T-cell (primary cell): ENCODE measurements at places on chromosomes 1 and 21. TPM values are rescaled to one million over a fixed set of nuclear protein-coding genes. Genes with fewer than 3 reads are reported as not detected.

DNA sequence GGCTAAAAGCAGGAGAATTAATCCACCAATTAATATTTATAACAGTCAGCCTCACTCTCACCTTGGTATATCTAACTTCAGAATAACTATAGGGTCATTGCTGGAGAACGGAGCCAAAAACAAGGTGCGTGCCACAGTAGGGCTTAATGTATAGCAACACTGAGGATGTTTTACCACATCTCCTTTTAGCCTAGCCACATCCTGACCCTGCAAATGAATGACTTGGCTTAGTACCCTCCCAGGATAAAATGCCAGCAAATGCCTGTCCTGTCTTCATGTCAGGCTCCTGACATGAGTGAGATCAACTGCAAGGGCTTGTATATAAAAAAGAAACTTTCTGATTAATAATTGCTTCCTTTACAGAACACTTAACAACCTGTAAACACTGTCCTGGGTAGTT is 2.7 kb upstream of the CDC42BPA start:
- DNase-seq = no peak

DNA sequence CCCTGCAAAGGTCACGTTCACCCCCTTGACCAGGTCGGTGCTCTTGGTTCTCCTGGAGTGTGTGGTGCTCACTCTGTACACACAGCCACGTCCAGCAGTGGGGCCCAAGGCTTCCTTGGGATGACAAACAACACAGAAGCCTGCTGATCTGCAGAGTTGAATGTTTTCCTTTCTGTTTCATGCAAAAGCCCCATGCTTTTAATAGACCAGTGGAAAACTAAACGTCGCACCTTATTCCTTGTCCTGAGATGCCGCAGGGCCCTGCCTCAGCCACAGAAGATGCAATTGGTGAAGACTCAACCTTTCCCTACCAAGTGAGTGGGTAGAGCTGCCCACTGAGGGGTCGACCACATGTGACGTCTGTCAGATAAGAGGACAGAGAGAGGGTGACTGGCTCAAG is 5.8 kb upstream of the PDPN start:
- DNase-seq = no peak

- DNase-seq = no peak
Measured at GRCh38 chr1:236753516-236753915, 41.6 kb upstream of the MTR start.

Gene FCRL1
- 11.9 TPM for total RNA-seq

DNA sequence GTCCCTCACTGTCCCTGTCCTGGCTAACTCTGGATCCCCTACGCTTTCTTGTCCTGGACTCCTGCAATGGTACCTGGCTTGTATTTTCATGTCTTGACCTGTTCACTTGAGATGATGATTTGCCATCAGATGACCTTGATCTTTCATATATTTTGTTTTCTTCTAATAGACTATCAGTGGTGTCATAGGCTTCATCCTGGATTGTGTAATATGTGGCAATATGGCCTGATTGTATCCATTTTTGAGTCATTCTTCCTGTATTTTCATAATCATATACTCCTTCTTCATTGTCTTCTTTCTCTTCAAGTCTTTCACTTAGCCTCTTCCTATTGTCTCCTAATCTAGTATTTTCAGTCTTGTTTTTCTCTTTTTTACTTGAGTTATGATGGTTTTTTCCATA is 11.1 kb downstream of the FLG start:
- no peak for DNase-seq

GRCh38 chr21:45087022-45087823 is 12.8 kb downstream of the ADARB1 start:
- no peak for DNase-seq

- peak; percentile 46 for DNase-seq
Measured at GRCh38 chr1:112674440-112674985, at the start of gene MOV10. MOV10 (plus strand) TSS chr1:112674659; CDS start chr1:112674913, 254 bp downstream.

GRCh38 chr1:36096500-36097432 is 8.1 kb downstream of the ADPRS start:
- DNase-seq = no peak

GRCh38 chr1:153548722-153549688 is at the start of gene S100A3:
S100A3 (minus strand) TSS chr1:153549258; CDS start chr1:153548485, 773 bp downstream.
- DNase-seq = no peak

- no peak for DNase-seq
Measured at GRCh38 chr1:5722635-5723164, 269.5 kb downstream of the NPHP4 start.

GRCh38 chr21:42763581-42764442 is 110.4 kb downstream of the PDE9A start:
- no peak for DNase-seq

DNA sequence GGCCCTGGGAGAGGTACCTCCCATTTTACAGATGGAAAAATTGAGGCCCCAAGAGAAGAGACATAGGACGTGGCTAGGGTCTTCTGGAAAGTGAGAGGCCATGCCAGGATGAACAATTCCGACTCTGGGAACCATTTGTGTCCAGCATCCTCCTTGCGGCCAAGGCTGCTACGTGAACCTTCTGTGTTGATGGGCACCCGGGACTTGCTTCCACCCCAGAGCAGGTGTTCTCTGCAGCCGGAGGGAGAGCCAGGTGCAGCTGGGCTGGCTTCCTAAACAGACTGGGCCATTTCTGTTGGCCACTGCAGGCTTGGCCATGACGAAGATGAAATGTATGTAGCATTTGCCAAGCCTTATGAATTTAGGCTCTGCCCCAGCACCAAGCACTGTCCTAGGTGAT is 118.9 kb downstream of the PRDM2 start:
- no peak for DNase-seq

- no peak for DNase-seq
Measured at GRCh38 chr1:157101149-157101548, 1.5 kb upstream of the ETV3L start.

Gene PRAMEF10
- total RNA-seq = not detected

Gene PPM1J
- 0.77 TPM for total RNA-seq

GRCh38 chr1:180213401-180214170 is 16.5 kb upstream of the LHX4 start:
- peak; percentile 24 for DNase-seq

DNA sequence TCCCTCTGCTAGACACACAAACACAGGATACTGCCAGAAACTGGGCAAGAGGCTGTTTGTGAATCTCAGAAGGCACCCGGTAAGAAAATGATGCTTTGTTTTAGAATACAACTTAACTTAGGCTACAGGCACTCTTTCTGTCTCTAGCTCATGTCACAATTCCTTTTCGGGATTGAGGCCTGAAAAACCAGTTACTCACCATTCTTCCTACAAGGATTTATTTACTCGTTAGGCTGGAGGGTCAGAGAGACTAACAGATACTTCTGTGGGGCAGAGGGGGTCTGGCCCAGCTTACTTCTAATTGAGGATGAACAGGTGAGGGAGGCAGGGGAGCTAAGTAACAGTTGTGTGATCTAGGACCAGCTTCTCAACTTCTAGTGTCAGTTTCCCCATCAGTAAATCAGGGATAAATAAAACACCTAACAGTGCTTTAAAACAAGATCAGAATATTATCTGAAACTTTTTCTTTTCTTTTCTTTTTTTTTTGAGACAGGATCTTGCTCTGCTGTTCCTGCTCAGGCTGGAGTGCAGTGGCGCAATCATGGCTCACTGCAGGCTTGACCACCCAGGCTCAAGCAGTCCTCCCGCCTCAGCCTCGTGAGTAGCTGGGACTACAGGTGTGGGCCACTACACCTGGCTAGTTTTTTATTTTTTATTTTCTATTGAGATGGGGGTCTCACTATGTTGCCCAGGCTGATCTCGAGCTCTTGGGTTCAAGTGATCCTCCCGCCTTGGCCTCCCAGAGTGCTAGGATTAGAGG is 31.9 kb downstream of the NFYC start:
- no peak for DNase-seq

- DNase-seq = no peak
Measured at GRCh38 chr1:6384962-6385361, 8.6 kb downstream of the ACOT7 start.

GRCh38 chr1:172909606-172910326 is 141.0 kb downstream of the TNFSF18 start:
- no peak for DNase-seq

Gene CFHR1
- total RNA-seq = 1.3 TPM

GRCh38 chr21:14548779-14549178 is 2.7 kb upstream of the SAMSN1 start:
- no peak for DNase-seq

Gene KRTAP12-1
- total RNA-seq = not detected

DNA sequence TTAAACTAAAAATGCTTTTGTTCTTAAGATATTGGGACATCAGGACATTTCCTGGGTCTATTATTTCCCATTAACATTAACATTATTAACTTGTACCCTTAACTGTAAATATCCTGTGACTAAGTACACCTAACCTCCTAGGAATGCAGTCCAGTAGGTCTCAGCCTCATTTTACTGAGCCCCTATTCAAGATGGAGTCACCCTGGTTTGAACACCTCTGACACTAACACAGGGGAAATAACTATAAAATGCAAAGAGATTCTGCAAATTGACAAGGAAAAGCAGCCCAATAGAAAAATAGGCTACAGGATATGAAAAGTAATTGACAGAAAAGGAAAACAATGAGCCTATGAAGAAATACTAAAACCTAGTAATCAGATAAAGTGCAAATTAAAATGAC is 11.6 kb upstream of the NCMAP start:
- DNase-seq = no peak

Gene IGSF3
- 0.05 TPM for total RNA-seq

- no peak for DNase-seq
Measured at GRCh38 chr1:42730988-42731387, 9.0 kb downstream of the CLDN19 start.

DNA sequence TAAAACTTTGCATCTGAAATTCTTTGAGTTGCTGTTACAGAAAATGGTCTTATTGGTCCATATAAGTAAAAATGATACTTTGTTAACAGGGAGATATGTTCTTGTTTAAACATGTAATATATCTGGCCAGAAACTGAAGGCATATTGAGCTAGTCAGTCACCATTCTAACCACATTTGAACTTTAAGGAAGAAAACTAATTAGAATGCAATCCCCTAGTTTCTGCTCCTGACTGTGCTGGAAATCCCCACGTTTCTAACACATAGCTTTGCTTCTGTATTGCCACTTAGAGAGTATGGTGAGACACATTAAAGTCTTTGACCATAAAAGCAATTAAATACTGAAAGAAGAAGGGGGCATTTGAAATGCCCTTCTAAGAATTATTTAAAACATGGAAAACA is 32.1 kb upstream of the HIVEP3 start:
- no peak for DNase-seq

- no peak for DNase-seq
Measured at GRCh38 chr1:47650205-47650604, 212.4 kb downstream of the FOXD2 start.

Gene ST3GAL3
- total RNA-seq = 29.8 TPM

DNA sequence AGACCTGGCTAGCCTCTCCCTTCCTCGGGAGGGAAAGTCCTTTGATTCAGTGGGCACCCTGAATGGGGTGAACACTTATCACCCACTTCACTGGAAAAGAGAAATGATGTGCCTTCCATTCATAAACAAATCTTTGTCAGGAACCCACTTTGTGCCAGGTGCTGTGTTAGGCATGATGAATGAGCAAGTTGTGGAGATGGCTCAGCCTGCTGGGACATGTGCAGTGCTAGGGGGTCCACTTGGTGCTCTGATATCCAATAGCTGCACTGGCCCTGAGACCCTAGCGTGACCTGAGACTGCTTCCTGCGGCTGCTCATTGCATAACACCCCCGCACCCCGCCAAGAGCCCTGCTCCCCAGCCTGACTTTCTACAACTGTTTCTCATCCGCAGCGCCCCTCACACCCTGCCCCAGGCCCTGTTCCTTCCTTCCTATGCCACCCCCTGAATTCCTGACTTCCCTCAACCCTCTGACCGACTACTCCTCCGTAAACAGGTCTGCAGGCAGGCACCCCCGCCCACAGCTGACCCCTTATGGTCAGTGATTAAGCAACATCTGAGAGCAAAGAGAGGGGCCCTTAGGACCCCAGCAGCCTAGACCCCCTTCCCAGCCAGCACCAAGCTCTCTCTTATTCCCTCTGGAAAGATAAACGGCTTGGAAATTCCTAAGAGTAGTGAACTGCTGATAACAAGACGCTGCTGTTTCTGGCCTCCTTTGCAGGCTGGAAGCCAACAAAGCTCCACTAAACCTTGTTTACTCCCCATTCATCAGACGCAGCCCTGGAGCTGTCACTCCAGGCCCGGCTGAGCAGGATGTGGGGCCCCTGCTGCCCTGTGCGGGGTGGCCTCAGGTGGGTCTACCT is 12.9 kb downstream of the CSRP1 start:
- DNase-seq = no peak

DNA sequence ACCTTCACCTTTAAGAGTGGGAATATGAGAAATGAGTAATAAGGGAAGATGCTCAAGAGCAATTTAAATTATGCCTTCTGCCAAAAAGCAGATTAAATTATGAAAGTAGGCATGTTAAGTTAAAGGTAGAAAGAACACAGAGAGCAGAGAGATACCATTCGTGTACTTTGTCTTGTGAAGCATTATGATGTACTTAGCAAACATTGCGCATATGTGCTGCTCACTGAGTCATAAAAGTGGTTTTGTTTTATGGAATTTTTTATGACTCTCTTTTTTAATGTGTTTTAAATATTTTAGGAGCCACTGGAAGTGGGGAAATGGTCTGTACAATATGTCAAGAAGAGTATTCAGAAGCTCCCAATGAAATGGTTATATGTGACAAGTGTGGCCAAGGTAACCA is 35.3 kb downstream of the MTF2 start:
- DNase-seq = no peak

Gene PPIAL4G
- 0.40 TPM for total RNA-seq

DNA sequence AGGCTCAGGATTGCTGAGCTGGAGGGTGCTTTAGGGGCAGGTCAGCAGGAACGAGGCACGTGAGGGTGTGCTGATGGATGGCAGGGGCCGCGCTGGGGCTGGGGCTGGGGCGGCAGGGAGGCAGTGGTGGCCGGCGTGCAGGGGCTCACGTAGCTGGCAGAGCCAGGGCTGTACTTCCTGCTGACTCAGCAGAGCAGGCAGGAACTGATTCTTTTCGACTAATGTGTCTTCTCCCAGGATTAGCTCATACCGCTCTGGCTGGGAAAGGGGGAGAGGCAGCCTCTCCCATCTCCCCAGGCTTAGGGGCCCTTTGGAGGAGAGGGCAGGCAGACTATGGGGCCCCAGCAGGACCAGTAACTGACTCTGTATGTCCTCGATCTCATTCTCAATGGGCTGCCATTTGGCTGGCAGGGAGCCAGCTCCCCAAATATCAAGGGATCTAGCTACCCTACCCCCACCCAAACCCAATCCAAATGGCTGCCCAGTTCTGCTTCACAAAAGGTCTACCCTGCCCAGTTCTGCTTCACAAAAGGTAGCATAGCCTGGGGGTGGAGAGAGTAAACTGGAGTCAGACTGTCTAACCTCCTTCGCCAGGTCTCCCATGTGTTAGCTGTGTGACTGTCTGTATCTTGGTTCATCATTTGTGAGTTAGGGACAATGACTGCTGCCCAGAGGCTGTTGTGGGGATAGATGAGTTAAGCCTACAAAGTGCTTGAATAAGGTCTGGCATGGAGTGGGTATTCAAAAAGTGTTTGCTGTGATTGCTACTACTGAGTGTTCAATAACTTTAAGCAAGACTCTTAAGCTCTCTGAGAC is 100.1 kb upstream of the SLC2A1 start:
- DNase-seq = peak; percentile 14

DNA sequence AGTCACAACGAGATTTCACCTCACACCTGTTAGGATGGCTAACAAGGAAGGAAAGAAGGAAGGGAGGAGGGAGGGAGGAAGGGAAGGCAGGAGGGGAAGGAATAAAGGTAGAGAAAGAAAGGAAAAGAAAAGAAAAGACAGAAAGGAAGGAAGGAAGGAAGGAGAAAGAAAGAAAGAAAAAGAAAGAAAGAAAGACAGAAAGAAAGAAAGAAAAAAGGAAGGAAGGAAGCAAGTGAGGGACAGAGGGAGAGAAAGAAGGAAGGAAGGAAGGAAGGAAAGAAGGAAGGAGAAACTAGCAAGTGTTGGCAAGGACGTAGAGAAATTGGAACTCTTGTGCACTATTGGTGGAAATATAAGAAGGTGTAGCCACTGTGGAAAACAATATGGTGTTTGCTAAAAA is 52.2 kb downstream of the CCDC185 start:
- DNase-seq = no peak
